ENCODE measurements at places on chromosomes 7 and 10. TPM values are rescaled to one million over a fixed set of nuclear protein-coding genes. Genes with fewer than 3 reads are reported as not detected.
A peak's percentile ranks its signal among the peaks of the same experiment; 100 is the strongest.

DNA sequence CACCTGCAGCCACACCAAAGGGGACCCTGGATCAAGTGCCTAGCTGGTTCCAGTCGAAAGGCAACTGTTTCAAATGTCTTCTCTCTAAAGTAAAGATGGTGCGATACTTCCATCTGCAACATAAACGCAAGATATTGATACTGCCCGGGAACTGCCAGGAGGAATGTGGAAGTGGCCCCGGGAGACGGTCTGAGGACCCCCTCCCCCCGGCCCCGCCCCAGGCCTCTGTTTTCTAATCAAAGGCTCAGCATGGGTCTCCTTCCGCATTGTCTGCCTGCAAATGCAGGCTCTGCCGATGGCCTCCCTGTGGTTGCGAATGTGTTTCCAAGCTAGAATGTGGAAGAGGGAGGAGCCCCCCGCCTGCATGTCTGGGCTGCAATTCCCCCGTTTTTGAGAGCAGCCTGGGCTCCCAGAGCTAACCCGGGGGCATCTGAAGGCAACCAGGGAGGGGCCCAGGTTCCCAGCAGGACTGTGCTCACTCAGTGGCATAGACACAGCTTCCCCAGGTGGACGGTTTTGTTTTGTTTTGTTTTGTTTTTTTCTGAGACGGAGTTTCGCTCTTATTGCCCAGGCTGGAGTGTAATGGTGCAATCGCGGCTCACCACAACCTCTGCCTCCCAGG, 223.9 kb upstream of the PPP2R2D start:
- H3K36me3 ChIP-seq, result no peaks in the 10 kb centered on the region
- H3K27me3 ChIP-seq, result no peaks in the 10 kb centered on the region
- no peak for DNase-seq
- H3K4me3 ChIP-seq, result no peak overlapping the region
- H3K27ac ChIP-seq, result no peak overlapping the region

GRCh38 chr7:13352677-13353076, 636.8 kb downstream of the ETV1 start:
- no peak overlapping the region for H3K4me3 ChIP-seq
- H3K27ac ChIP-seq, result no peak overlapping the region
- H3K4me1 ChIP-seq, result no peaks in the 10 kb centered on the region
- no peaks in the 10 kb centered on the region for H3K27me3 ChIP-seq

The OR2AE1 gene
- 0.41 TPM for total RNA-seq

The YAE1 gene
- 19.9 TPM for total RNA-seq

DNA sequence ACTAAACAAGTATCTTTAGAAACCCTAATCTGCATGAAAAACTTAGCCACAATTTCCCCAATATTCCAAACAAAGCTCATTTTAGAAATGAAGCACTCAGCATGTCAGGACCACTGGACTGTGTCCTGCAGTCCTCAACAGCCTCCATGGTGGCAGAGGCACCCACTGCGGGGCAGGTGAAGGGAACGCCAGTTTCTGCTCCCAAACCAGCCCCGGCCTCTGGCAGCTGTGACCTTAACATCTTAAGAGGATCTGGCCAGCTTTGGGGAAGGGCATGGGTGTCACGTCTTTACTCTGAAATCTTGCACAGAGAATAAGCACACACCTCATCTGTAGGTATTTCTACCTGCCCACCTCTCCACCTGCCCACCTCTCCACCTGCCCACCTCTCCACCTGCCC, 262.7 kb downstream of the DNAJB6 start:
- H3K27ac ChIP-seq, result no peak overlapping the region
- no peak overlapping the region for H3K4me3 ChIP-seq
- DNase-seq, result no peak
- H3K4me1 ChIP-seq, result no peaks in the 10 kb centered on the region

- H3K4me3 ChIP-seq, result no peak overlapping the region
- H3K36me3 ChIP-seq, result no peaks in the 10 kb centered on the region
- no peak for DNase-seq
- no peaks in the 10 kb centered on the region for H3K4me1 ChIP-seq
- no peaks in the 10 kb centered on the region for H3K27me3 ChIP-seq
Measured at GRCh38 chr7:45258533-45259226, 101.1 kb downstream of the RAMP3 start.

GRCh38 chr7:120272261-120272660, 714 bp upstream of the KCND2 start:
- no peaks in the 10 kb centered on the region for H3K27me3 ChIP-seq
- H3K4me1 ChIP-seq, result peaks cover 8% of the 10 kb centered on the region
- H3K4me3 ChIP-seq, result peak overlapping the region; percentile 70
- H3K36me3 ChIP-seq, result no peaks in the 10 kb centered on the region

The VTI1A gene
- 71.6 TPM for total RNA-seq

- H3K27me3 ChIP-seq, result no peaks in the 10 kb centered on the region
- peak overlapping the region; percentile 96 for H3K27ac ChIP-seq
Measured at GRCh38 chr10:73773152-73773879, 8.5 kb upstream of the CHCHD1 start.

DNA sequence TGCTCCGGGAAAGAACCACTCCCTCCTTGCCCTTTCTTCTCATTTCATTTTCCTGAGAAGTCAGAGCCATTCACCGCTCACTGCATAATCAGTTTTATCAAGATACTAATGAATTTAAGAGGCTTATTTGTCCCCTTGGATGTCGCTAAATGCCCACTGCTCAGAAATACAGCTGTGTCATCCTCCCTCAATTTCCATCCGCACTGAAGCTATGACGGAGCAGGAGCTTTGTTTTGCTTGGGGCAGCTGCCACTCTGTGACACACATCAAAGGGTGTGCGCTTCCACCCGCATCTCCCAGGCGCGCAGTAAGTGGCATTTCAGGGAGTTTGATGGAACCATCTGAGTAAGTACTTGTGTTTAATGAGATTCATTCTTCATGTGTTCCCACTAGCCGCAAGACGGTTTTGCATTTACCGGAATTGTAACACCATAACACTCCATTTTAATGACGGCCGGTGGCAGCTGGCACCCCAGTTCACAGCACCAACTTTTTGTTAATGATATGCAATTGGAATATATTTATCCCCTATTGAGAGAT, 103.8 kb upstream of the PARD3 start:
- no peak overlapping the region for H3K4me3 ChIP-seq
- no peaks in the 10 kb centered on the region for H3K36me3 ChIP-seq
- no peaks in the 10 kb centered on the region for H3K4me1 ChIP-seq
- no peaks in the 10 kb centered on the region for H3K27me3 ChIP-seq
- DNase-seq, result no peak
- H3K27ac ChIP-seq, result no peak overlapping the region

Data from thoracic aorta (tissue), 2 donors.